EH (cell line): ENCODE measurements at places on chromosomes 1 and 21.

DNA sequence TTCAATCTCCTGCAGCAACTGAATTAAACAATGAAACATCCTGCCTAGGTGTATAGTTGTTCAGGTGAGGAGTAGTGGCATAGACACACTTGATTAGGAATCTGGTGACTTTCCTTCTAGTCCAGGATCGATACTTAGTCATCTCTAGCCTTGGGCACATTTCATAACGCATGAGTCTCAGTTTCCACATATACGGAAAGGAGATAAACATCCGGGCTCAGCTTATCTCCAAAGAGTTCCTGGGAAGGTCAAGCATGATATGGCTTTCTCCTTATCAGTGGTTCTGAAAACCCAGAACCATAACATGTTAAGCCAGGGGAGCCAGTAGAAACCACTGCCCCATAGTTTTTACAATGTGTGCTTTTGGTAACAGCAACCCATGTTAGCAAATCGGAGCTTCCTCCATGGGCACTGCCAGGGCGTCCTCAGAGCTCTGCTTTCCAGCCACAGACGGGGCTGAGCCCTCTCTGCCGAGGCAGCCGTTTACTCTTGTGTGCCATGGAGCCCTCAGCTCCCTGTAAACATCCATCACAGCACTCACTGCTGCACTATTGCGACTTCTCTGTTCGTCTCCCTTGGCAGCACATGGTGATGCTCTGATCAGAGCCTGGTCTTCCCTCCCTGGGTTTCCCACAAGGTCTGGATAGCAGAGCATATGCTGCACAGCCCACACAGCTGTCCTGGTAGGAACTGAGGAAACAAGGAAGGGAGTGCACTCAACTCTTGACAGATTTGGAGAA is 34.6 kb downstream of the RUNX1 start:
- DNase-seq, result peak; percentile 23

DNA sequence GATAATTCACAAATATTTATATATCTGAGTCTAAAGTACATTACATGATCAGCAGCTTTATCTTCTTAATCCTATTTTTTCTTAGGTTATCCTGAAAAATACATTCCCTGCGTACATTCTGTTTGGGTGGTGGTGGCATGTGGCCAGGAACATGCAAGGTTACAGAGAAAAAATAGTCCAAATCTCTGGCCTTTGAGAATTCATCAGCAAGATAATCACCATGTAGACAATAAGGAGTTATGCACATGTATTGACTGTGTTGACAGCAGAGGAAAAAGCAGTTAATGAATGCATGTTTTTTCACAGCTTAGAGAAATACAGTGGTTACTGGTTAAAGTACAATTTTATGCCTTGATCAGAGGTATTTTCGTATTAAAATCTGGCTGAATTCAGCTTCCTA is 49.0 kb downstream of the ABCA4 start:
- DNase-seq, result no peak

DNA sequence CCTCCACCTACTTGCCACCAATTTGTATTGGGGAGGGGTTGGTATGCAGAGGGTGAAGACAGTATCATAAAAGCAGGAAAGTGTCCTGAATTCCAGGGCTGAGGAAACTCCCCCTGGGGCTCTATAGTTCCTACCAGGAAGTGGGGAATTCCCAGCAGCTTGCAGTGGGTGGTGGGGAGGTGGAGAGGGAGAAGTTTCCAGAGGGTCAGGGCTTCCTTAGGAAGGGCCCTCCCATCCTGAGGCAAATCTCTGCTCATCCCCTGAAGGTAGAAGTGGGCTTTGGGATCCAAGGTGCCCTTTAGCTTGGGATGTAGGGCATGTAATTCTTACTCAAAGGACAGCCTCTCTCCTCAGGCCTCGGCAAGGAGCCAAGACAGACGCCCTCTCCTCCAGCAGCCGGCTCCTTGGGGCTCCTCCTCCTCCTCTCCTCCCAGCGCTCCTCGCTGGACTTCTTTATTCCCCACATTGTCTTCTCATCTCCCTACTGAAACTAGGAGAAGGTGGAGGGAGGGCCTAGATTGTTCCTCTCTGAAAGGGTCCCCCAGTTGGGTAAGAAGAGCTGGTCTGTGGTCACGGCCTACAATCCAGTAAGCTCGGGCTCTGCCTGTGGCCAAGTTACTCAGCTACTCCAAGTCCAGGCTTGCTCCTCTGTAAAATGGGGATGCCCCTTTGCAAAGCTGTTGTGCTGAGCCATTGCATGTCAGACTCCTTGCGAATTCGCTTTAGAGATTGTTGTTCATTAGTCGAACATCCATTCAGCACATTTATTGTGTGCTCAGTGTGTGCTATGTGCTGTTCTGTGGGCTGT is 17.9 kb upstream of the CSF1 start:
- peak; percentile 74 for DNase-seq

DNA sequence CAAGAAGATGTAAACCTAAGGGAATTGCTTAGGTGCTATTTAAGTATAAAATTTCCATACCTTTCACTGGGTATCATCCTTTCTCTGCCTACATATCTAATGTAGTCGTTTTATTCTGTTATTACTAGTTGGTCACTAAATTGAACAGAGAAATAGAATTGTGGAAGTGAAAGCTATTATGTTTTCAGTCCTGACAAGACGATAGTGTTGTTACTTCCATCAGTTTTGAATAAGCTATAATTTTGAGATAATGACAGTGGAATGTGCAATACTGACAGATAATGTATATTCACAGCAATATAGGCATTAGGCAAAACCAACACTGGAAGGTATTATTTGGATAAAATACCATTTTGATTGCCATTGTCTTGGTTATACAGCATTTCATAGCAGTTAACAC is 181.8 kb downstream of the ADGRL2 start:
- DNase-seq, result no peak

GRCh38 chr21:42375966-42376337 is 9.6 kb upstream of the TFF1 start:
- no peak for DNase-seq

GRCh38 chr1:119340861-119341261 is 27.7 kb upstream of the HAO2 start:
- no peak for DNase-seq

- no peak for DNase-seq
Measured at GRCh38 chr1:58249388-58249736, 297.2 kb downstream of the OMA1 start.
